ENCODE measurements at places on chromosomes 4 and X. TPM values are rescaled to one million over a fixed set of nuclear protein-coding genes. Genes with fewer than 3 reads are reported as not detected.

DNA sequence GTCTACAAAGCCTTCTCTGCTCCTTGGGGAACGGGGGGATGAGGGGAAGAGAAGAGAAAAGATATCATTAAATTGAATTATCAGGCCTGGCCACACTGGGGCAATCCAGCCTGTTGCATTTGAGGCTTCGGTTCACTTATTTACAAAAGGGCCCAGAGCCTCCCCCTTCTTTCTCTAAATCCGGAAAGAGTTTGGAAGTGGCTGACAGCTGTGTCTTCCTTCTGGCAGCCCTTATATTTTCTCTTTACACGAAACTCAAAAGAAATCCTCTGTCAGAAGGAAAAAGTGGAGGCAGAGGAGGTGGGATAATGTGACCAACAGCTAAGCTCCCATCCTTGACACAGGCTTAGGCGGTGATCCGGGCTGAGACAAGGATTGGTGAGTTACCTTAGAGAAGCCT is 158.3 kb upstream of the TAPT1 start:
- no peaks in the 10 kb centered on the region for H3K4me1 ChIP-seq
- H3K27me3 ChIP-seq: peaks cover 18% of the 10 kb centered on the region
- no peak overlapping the region for H3K27ac ChIP-seq
- no peak overlapping the region for H3K4me3 ChIP-seq
- no peaks in the 10 kb centered on the region for H3K36me3 ChIP-seq
- DNase-seq: no peak

- H3K4me1 ChIP-seq: peaks cover 10% of the 10 kb centered on the region
- H3K27ac ChIP-seq: no peak overlapping the region
- H3K36me3 ChIP-seq: no peaks in the 10 kb centered on the region
- H3K27me3 ChIP-seq: no peaks in the 10 kb centered on the region
- no peak for DNase-seq
These were observed 43.5 kb upstream of the CD99 start for GRCh38 chrX:2647627-2648026.

DNA sequence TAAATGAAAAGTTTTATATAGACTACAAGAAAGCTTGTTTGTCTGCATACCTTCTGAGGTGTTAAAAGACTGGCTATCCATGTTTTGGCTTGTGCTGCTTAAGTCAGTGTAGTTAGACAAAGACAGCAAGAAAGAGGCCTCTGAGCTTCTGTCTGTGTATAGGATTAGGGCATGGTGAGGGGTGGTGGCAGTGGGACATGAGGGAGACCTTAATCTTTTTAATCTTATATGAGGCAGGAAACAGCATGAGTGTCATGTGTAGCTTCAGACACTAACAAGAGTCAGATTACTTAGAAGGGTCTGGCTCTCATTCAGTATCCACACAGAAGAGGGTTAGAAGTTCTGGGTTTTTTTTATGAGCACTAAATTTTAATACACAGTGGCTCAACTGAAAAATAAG is 213.3 kb downstream of the GABRG1 start:
- no peaks in the 10 kb centered on the region for H3K4me1 ChIP-seq
- no peaks in the 10 kb centered on the region for H3K27me3 ChIP-seq
- no peak for DNase-seq
- H3K4me3 ChIP-seq: no peak overlapping the region
- no peaks in the 10 kb centered on the region for H3K36me3 ChIP-seq

GRCh38 chr4:15746110-15746509 is 32.0 kb upstream of the CD38 start:
- H3K4me1 ChIP-seq: peaks cover 31% of the 10 kb centered on the region
- peak overlapping the region; percentile 34 for H3K4me3 ChIP-seq
- peaks cover 28% of the 10 kb centered on the region for H3K36me3 ChIP-seq
- H3K27ac ChIP-seq: peak overlapping the region; percentile 85

DNA sequence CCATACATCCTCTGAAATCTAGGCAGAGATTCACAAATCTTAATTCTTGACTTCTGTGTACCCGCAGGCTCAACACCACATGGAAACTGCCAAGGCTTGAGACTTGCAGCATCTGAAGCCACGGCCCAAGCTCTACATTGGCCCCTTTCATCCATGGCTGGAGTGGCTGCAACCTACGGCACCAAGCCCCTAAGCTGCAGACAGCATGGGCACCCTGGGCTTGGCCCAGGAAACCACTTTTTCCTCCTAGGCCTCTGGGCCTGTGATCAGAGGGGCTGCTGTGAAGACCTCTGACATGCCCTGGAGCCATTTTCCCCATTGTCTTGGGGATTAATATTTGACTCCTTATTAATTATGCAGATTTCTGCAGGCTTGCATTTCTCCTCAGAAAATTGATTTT is 457.9 kb downstream of the GRIA2 start:
- no peaks in the 10 kb centered on the region for H3K27me3 ChIP-seq
- H3K4me3 ChIP-seq: no peak overlapping the region
- DNase-seq: no peak
- no peaks in the 10 kb centered on the region for H3K4me1 ChIP-seq

- no peaks in the 10 kb centered on the region for H3K4me1 ChIP-seq
- no peak overlapping the region for H3K4me3 ChIP-seq
- H3K36me3 ChIP-seq: no peaks in the 10 kb centered on the region
- no peak overlapping the region for H3K27ac ChIP-seq
- peaks cover 9% of the 10 kb centered on the region for H3K27me3 ChIP-seq
- DNase-seq: no peak
These were observed 67.8 kb upstream of the ANXA3 start for GRCh38 chr4:78483811-78484210.

GRCh38 chr4:85932500-85933290 is 427.2 kb downstream of the MAPK10 start:
- no peak for DNase-seq
- no peak overlapping the region for H3K27ac ChIP-seq
- H3K27me3 ChIP-seq: peaks cover 3% of the 10 kb centered on the region
- H3K4me3 ChIP-seq: no peak overlapping the region
- H3K4me1 ChIP-seq: no peaks in the 10 kb centered on the region

GRCh38 chr4:10593130-10593529 is 91.4 kb downstream of the CLNK start:
- peaks cover 22% of the 10 kb centered on the region for H3K4me1 ChIP-seq
- no peak overlapping the region for H3K27ac ChIP-seq
- H3K4me3 ChIP-seq: no peak overlapping the region
- no peaks in the 10 kb centered on the region for H3K36me3 ChIP-seq
- H3K27me3 ChIP-seq: no peaks in the 10 kb centered on the region
- DNase-seq: no peak

GRCh38 chr4:16031546-16032395 is 52.1 kb downstream of the PROM1 start:
- no peak for DNase-seq
- H3K4me1 ChIP-seq: no peaks in the 10 kb centered on the region

The TEC gene
- total RNA-seq: 3.1 TPM

The ZNF711 gene
- 0.36 TPM for total RNA-seq

Measured in natural killer cell treated with Interleukin-12 subunit alpha and Interleukin-12 subunit beta and Interleukin-15 and Interleukin-18, amount 100 ng/mL, for 72 hours (primary cell).